Cortex of kidney (tissue), 1 donor: ENCODE measurements at places on chromosomes 2 and 18.

DNA sequence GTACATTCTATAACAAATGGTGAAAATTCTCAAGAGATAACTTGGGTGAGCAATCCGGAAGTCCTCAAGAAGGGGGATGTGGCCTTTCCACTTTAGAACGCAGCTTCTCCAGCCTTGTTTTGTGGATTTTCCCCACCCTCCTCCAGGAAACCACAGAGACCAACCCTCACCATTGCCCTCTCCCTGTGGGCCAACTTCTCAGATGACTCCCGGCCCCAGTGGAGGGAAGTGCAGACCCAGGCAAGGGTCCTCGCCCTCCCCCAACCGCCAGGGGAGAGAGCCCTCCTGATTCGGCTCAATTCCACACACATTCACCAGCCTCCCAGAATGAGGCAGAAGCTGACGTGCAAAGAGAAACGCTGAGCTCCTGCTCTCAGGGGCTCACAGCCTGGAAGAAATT is 277.2 kb downstream of the EIPR1 start:
- no peak for DNase-seq

- DNase-seq: no peak
These were observed 43.3 kb upstream of the ZFP36L2 start for GRCh38 chr2:43269706-43270105.

DNA sequence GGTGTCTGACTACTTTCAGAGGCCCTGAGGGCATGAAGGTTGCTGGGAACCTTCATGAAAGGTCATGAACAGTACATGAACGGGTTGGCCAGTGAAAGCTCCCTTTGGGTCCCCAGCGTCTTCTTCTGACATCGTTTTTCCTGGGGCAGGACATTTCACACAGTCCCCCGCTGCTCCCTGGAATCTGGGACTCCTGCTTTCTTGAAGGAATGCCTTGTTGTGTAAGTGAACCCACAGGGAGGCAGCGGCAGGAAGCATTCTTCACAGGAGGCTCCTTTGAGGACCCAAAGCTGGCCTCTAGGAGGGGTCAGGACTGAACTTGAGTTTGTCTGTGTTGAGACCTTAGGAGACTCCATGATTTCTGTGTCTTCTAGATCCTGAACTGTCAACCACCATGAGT is 144.3 kb downstream of the KCNE4 start:
- DNase-seq: no peak

- DNase-seq: no peak
These were observed 69.2 kb downstream of the SLC40A1 start for GRCh38 chr2:189511210-189511959.

GRCh38 chr18:3624546-3624934 is 174.6 kb downstream of the TGIF1 start:
- no peak for DNase-seq

GRCh38 chr18:74819433-74820059 is 221.9 kb downstream of the ZNF407 start:
- no peak for DNase-seq

DNA sequence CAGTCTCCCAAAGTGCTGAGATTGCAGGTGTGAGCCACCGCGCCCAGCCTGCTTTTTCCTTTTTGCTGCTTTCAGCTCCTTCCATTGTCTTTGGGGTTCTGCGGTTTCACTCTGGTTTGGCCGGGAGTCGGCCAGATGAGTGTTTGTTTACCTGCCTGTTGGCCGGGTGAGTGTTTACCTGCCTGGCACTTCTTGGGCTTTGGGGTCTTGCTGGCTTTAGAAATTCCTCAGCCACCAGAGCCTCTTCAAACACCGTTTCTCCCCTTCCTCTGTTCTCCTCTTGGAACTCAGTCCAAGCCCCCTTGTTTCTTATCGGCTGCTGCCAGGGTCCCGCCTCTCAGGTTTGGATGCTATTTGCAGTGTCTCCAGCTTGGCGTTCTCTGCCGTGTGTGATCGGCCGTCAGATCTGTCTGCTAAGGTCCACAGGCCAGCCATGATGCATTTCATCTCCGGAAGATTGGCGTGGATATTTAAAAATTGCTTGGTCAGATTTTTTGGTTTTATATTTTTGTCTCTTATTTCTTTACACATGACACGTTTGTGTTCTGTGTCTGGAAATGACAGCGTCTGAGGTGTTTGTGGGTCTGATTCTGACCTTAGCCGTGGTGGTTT is 14.2 kb upstream of the GAL3ST2 start:
- DNase-seq: no peak
